ENCODE measurements at places on chromosomes 13 and 19.
A peak's percentile ranks its signal among the peaks of the same experiment; 100 is the strongest.

- no peak for DNase-seq
Measured at GRCh38 chr13:96785986-96786385, 208.3 kb downstream of the OXGR1 start.

GRCh38 chr13:27302643-27303262 is 32.1 kb downstream of the RASL11A start:
- no peak for DNase-seq

GRCh38 chr19:2556221-2557092 is 80.5 kb downstream of the GADD45B start:
- no peak for DNase-seq

- no peak for DNase-seq
Measured at GRCh38 chr19:51297406-51297805, 14.0 kb upstream of the IGLON5 start.

DNA sequence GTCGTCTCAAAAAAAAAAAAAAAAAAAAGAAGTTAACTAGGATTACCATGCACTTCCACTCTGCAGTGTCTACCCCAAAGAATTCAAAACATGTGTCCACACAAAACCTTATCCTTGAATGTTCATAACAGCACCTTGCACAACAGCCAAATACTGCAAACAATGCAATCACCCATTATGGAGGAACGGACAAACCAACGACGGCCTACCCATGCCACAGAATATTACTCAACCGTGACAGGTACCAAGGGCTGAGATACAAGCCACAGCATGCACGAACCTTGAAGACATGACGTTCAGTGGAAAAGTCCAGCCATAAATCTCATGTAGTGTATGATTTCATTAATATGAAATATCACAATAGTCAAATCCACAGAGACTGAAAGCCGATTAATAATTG is 3.0 kb upstream of the SHISA7 start:
- no peak for DNase-seq

- DNase-seq, result no peak
Measured at GRCh38 chr13:102962430-102962829, 103.8 kb downstream of the SLC10A2 start.

DNA sequence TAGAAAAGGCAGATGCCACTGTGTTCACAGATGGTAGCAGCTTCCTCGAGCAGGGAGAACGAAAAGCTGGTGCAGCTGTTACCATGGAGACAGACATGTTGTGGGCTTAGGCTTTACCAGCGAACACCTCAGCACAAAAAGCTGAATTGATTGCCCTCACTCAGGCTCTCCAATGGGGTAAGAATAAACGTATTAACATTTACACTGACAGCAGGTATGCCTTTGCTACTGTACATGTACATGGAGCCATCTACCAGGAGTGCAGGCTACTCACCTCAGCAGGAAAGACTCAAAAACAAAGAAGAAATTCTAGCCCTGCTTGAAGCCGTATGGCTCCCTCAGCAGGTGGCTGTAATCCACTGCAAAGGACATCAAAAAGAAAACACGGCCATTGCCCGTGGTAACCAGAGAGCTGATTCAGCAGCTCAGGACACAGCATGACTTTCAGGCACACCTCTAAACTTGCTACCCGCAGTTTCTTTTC is 197.7 kb downstream of the ZNF737 start:
- DNase-seq, result no peak

DNA sequence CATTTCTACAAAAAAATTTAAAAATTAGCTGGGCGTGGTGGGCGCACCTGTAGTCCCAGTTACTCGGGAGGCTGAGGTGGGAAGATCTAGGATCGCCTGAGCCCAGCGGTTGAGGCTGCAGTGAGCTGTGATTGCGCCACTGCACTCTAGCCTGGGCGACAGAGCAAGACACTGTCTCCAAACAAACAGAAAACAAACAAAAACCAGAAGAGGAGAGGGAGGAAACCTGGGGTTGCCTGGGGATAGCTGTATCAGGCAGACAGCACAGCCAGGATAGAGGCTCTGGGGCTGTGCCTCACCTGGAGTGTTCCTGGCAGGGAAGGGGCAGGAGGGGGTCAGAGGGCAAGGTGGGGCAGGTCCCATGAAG is 2.6 kb upstream of the POLR2E start:
- DNase-seq, result no peak

- DNase-seq, result no peak
Measured at GRCh38 chr13:77009011-77009410, 17.1 kb downstream of the CLN5 start.

- DNase-seq, result no peak
Measured at GRCh38 chr19:29393915-29394460, 131.8 kb upstream of the VSTM2B start.

- DNase-seq, result no peak
Measured at GRCh38 chr19:50870417-50871089, 2.7 kb upstream of the KLK2 start.

DNA sequence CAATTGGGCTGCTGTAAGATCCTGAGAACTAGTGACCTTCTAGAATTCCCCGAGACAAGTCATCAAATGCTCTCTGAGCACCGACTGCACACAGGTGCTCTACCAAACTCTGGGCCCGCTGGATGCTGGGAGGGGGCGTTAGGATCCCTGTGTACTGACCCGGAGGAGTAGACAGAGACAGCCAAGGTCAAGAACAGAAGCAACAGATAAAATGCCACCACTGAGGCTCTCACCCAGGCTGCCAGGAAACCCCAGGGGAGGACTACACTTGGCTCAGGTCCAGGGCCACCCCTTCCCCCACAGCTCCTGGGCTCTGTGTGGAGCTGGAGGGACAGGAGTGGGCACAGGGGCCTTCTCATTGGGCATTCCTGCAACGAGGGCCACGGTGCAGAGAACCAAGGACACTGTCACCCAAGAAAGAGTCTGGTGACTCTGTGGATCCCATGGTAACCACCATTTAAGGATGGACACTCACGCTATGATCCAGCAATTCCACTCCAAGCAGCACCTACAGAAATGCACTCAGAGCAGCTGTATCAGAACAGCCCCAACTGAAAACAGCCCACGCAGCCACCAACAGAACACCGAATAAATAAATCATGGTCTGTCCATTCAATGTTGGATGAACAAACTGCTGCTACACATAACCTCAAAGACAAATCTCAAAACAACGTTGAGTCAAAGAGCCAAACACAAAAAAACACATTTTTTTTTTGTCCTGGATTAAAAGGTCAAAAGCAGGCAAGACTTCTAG is 16.8 kb upstream of the SLC35E1 start:
- no peak for DNase-seq

DNA sequence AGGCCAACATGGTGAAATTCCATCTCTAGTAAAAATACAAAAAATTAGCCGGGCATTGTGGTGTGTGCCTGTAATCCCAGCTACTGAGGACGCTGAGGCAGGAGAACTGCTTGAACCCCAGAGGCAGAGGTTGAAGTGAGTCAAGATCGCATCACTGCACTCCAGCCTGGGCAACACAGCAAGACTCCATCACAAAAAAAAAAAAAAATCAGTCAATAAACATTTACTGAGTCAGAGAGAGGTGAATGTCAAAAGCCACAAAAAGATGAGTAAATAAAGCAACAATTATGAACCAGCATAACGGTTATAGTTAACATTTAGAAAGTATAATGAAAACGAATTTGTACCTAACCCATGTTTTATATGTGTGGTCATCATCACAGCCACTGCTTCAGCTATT is 23.1 kb downstream of the PSPC1 start:
- no peak for DNase-seq

- DNase-seq, result peak; percentile 84
Measured at GRCh38 chr13:102710261-102710679, 15.4 kb upstream of the METTL21C start.

DNA sequence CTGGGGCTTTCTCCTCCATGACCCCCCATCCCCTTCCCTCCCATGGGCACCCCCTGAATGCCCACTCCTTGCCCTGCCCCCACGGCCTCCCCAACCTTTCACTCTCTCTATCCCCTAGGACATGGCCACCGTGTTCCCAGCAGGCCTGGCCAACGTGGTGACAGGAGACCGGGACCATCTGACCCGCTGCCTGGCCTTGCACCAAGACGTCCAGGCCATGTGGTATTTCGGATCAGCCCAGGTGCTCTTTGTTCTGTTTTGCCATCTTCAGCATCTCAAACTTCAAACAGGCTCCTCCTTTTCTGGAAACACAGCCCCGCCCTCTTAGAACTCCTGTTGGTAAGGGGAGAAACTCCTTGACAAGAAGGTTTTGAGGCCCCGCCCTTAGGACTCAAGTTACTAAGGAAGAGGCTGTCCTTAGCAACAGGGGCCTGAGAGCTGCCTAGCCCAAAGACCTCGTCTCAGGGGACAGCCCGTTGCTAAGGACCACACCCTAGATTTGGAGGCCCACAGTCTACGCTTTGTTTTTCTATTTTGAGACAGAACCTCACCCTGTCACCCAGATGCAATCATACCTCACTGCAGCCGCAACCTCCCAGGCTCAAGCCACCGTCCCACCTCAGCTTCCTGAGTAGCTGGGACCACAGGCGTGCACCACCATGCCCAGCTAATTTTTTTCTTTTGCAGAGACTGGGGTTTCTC is 5.1 kb upstream of the FLT3LG start:
- no peak for DNase-seq

GRCh38 chr19:37551129-37551993 is 43.2 kb downstream of the ZNF571 start:
- peak; percentile 37 for DNase-seq

Measured in GM04504 (cell line).